ENCODE measurements at places on chromosomes 4 and X. TPM values are rescaled to one million over a fixed set of nuclear protein-coding genes. Genes with fewer than 3 reads are reported as not detected.

GRCh38 chrX:50107470-50107869 lies 93.3 kb downstream of the AKAP4 start:
- no peak for DNase-seq

- DNase-seq = no peak
Measured at GRCh38 chrX:13903405-13903804, 86.5 kb upstream of the GPM6B start.

- no peak for DNase-seq
Measured at GRCh38 chrX:68910731-68911428, 82.1 kb downstream of the EFNB1 start.

- DNase-seq = no peak
Measured at GRCh38 chrX:126994032-126994600, 174.6 kb downstream of the PRR32 start.

The NEXMIF gene
- 0.22 TPM for total RNA-seq

The RNF113A gene
- 8.1 TPM for total RNA-seq
